ENCODE measurements at places on chromosomes 7 and 10. TPM values are rescaled to one million over a fixed set of nuclear protein-coding genes. Genes with fewer than 3 reads are reported as not detected.

CCL26 gene
- 0.33 TPM for total RNA-seq

CTNNA3 gene
- total RNA-seq: not detected

CCL24 gene
- total RNA-seq: not detected

FOXP2 gene
- 10.9 TPM for total RNA-seq

CNPY1 gene
- not detected for total RNA-seq

NXPH1 gene
- not detected for total RNA-seq

MEOX2 gene
- 0.83 TPM for total RNA-seq

GPER1 gene
- total RNA-seq: 4.9 TPM

ELMO1 gene
- total RNA-seq: 0.73 TPM

NUDT5 gene
- 62.2 TPM for total RNA-seq

PRPS1L1 gene
- total RNA-seq: not detected

CLRN3 gene
- total RNA-seq: not detected

AGBL3 gene
- total RNA-seq: 0.83 TPM

UPK3BL2 gene
- 1.9 TPM for total RNA-seq

LBX1 gene
- total RNA-seq: not detected

TEX36 gene
- total RNA-seq: not detected

ZNF716 gene
- not detected for total RNA-seq

EXOC4 gene
- 187 TPM for total RNA-seq

WNT8B gene
- total RNA-seq: not detected

OPALIN gene
- not detected for total RNA-seq

MYOF gene
- total RNA-seq: 263 TPM

NFE2L3 gene
- 1.2 TPM for total RNA-seq

ADIRF gene
- total RNA-seq: 195 TPM

OR6B1 gene
- not detected for total RNA-seq

POLR2J2 gene
- 2.5 TPM for total RNA-seq

KNDC1 gene
- 2.3 TPM for total RNA-seq

CRPPA gene
- 1.2 TPM for total RNA-seq

CYP3A4 gene
- total RNA-seq: not detected

CRTAC1 gene
- total RNA-seq: not detected

MMD2 gene
- not detected for total RNA-seq

CYP3A5 gene
- total RNA-seq: 0.44 TPM

FAM221A gene
- 2.8 TPM for total RNA-seq

PTN gene
- total RNA-seq: 35.4 TPM
